Naive thymus-derived CD8-positive, alpha-beta T cell (primary cell): ENCODE measurements at places on chromosomes 1 and 21. TPM values are rescaled to one million over a fixed set of nuclear protein-coding genes. Genes with fewer than 3 reads are reported as not detected.

DNA sequence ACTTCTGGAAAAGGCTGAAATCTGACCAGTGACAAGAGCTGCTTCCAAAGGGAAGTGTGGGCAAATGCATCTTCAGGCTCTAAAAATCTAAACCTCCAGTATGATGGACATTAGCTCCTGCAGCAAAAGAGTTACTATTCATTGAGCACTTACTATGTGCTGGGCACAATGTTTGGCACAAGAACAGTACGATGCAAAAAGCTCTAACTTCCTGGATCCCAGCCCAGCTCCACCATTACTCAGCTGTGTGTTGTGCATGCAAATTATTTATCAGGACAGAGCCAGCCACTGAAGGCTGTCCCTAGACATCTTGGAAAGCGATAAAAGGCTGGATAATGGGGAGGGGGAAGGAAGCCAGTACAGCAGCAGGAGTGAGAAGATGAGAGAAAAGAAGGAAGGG is 143.5 kb downstream of the ELAVL4 start:
- DNase-seq: no peak

- DNase-seq: no peak
These were observed 224.1 kb upstream of the CACYBP start for GRCh38 chr1:174775621-174776020.

DNA sequence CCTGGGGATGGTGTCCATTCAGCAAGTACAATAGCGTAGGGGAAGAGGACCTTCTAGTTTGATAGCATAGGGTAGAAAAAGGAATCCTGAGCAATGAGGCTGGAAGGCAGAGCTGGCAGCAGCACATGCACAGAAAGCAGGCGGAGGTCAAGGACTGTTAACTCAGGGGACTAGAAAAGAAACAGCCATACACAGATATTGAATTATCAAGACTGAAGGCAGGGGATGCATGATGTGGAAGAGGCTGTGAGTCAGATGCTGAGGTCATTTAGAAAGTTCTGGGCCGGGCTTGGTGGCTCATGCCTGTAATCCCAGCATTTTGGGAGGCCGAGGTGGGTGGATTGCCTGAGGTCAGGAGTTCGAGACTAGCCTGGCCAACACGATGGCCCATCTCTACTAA is 65.6 kb downstream of the OPTC start:
- no peak for DNase-seq

DNA sequence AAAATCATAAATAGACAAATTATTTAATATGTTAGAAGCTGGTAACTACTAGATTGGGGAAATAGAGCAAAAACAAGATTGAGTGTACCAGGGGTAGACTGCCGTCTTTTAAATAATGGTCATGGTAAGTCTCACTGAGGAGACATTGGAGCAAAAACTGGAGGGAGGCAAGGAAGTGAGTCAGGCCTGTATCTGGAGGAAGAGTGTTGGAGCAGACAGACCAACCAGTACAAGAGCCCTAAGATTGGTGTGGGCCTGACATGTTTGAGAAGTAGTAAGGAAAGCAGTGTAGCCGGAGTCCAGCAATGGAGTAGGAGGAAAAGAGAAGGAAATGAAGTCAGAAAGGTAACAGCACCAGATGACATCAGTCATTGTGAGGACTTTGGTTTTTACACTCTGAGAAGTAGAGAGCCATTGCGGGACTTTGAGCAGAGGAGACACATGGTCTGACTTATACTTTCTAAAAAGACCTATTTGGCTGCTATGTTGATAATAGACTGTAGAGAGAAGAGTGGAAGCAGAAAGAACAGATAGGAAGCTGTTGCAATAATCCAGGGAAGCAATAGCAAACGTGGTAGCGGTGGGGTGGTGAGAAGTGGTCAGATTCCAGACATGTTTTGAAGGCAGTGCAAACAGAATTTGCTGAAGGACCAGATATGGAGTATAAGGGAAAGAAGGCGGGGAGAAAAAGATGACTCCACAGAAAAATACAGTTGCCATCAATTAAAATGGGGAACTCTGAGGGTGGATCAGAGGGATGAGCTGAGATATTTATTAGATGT is 44.7 kb upstream of the GJA5 start:
- DNase-seq: no peak

GRCh38 chr1:234479866-234480265 is 887 bp upstream of the TARBP1 start:
- DNase-seq: no peak

DNA sequence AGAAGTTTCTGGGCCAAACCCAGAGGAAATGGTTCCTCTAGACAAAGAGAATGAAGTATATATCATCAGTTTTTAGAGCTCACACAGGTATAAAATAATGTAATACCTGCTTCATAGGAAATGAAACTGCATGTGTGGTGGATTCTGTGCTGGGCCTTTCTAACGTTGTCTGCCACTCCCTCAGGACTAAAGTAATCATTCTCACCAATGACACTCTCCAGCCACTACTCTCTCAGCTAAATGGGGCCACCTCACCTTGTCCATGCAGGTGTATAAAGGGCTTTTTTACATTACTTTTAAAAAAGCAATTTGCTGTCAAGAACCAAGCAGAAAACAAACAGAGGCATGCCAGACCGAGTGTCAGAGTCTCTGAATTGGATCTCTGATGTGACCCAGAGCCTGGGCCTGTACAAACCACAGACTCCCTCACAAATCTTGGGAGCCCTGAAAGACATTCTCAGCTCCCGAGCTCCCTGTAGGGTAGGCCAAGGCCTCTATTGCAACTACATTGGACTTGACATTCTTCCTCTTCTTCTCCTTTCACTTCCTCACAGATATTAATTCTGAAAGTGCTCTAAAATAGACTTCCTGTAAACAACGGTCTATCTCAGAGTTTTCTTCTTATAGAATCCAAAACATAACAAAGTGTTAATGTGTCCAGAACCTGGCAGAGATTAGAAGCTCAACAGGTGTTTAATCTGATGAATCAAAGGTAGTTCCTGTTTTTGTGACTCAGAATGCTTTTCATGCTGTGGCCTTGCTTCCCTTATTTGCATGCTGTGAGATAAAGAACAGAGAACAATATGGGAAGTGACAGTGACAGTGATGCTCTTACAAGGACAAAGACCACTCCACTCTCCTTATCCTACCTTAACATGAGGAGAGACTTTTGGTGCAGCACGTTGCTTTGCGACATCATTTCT is 8.6 kb downstream of the AIM2 start:
- DNase-seq: no peak

GRCh38 chr1:195186544-195186943 is 1421.7 kb downstream of the KCNT2 start:
- DNase-seq: no peak

DNA sequence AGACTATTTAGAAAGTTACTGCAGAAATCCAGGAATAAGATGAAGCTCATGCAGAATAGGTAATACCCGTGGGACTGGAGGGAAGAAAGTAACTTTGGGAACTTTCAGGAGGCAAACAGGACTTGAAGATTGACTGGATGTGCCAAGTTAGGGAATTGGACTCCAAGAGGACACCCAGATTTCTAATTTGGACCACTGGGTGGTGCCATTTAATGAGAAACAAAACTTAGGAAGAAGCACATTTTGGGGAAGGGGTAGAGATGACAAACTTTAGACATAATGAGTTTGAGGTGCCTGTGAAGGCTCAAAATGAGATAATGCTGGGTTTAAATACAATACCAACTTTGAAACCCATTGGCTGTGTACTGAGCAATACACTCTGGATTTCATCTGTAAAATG is 3.3 kb upstream of the B4GALT3 start:
- no peak for DNase-seq

GRCh38 chr1:71625004-71625403 is 544.2 kb upstream of the ZRANB2 start:
- DNase-seq: no peak

Gene TAL1
- total RNA-seq: not detected

Gene CHRM3
- 0.34 TPM for total RNA-seq

Gene KIF14
- total RNA-seq: 0.05 TPM

Gene DISP1
- total RNA-seq: 5.4 TPM

Gene CR1
- total RNA-seq: 5.1 TPM

Gene C4BPB
- total RNA-seq: 0.44 TPM

Gene C2CD2
- total RNA-seq: 14.6 TPM
